ENCODE measurements at places on chromosomes 11 and 22. TPM values are rescaled to one million over a fixed set of nuclear protein-coding genes. Genes with fewer than 3 reads are reported as not detected.
A peak's percentile ranks its signal among the peaks of the same experiment; 100 is the strongest.

DNA sequence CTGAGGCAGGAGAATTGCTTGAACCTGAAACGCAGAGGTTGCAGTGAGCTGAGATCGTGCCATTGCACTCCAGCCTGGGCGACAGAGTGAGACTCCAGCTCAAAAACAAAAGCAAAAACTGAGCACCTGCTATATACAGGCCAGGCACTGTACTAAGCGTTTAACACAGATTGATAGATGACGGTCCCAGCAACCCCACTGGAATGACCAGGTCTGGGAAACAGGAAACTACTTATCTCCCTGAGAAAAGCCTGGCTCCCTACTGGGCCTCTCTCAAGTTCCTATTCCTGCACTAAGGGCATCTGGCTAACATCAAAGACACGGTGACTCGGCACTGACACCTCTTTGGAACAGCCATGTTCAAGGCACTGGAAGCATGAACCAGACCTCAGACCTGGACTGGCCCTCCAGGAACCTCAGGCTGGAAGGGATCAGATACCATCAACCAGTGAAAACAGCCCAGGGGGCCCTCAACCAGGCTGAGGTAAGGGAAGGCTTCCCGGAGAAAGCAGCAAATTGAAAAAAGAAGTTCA is 16.6 kb downstream of the ARAP1 start:
- peak; percentile 70 for DNase-seq

GRCh38 chr22:41936894-41937169 is 10.1 kb downstream of the CENPM start:
- no peak for DNase-seq

GLYAT gene
- total RNA-seq = 8.2 TPM

GRCh38 chr11:36081274-36081945 is 137.5 kb downstream of the LDLRAD3 start:
- no peak for DNase-seq

C11orf87 gene
- total RNA-seq = not detected

GRCh38 chr11:130924750-130925149 is 8.5 kb upstream of the SNX19 start:
- no peak for DNase-seq
